Fibroblast of skin of right quadriceps (primary cell): ENCODE measurements at places on chromosomes 7 and 10.

- DNase-seq = no peak
These were observed 188.8 kb downstream of the NEBL start for GRCh38 chr10:20708305-20708704.

DNA sequence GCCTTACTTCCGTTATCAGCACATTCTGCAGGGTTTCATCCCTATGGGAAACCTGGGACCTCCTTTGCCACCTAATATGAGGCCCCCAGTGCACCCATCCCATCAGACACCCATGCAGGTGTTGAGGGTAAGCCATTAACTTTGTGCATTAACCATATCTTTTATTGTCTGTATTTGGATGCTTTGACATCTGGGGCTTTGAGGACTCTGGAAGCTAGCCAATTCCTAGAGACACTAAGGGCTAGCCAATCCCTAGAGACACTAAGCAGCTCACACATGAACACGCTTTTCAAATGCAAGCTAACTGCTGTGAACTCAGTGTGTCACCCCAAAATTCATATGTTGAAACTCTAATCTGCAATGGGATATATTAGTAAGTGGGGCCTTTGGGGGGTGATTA lies 272.5 kb upstream of the COBL start:
- no peak for DNase-seq

DNA sequence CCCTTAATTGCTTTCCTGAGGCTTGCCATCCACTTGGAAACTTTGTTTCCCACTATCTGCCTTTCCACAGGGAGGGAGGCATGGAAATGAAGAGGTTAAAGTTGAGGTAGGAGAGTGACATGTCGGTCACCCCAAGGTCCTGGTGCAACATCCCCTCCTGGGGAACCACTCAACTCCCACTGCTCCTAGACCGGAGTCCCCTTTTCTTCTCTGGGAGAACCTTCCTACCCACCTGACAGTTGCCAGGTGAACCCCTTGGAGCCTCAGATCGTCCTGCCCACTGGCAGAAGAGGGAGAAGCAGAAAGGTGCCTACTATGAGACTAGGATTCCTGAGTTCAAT lies 21.7 kb downstream of the IMPDH1 start:
- no peak for DNase-seq

- no peak for DNase-seq
These were observed 3.1 kb upstream of the EVX1 start for GRCh38 chr7:27239387-27240014.

DNA sequence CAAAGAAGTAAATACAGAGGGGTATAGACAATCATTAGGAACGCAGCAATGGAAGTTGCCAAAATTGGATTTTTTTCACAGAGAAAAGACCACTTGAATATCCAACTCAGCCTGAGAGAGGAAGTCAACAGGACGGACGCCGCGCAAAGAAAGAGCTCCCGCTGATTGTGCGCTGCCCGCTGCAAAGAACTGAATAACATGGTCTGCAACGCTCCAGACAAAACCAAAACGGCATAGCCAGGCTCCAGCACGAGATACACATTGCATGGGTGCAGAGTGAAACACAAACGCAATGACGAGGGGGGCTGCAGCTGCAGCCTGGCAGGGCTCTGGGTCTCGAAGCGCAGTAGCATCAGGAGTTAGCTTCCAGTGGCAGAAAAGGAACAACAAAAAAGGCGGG lies 113.9 kb upstream of the MGMT start:
- DNase-seq = no peak

DNA sequence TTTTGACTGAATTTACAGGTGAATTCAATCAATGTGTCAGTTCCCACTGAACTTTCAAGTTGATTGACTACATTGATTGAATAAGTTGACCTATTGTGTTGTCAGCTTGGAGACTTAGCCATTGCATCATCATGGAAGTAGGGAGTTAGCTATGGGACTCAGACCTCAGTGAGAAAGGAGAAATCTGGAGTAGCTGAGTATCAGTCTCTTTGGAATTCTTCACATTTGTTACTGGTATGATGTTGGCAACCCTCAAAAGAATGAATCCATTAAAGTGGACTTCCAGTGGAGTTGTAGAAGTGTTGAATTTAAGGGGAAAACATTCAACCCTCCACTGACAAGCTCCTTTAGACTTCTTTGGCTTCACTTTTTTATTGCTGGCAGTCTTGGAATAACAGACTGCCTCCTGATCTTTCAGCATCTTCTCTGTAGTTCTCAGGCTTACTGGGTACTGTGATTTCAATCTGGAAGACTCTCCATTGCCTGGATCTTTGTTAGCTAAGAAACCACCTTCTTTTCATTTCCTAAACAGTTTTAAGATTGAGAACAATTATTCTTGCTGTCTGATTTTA lies 160.3 kb upstream of the NRP1 start:
- no peak for DNase-seq

GRCh38 chr7:15916681-15917380 lies 230.3 kb upstream of the MEOX2 start:
- DNase-seq = peak; percentile 27

GRCh38 chr7:17678896-17679295 lies 261.4 kb downstream of the SNX13 start:
- peak; percentile 19 for DNase-seq

GRCh38 chr7:111676811-111677210 lies 114.5 kb upstream of the IMMP2L start:
- no peak for DNase-seq

DNA sequence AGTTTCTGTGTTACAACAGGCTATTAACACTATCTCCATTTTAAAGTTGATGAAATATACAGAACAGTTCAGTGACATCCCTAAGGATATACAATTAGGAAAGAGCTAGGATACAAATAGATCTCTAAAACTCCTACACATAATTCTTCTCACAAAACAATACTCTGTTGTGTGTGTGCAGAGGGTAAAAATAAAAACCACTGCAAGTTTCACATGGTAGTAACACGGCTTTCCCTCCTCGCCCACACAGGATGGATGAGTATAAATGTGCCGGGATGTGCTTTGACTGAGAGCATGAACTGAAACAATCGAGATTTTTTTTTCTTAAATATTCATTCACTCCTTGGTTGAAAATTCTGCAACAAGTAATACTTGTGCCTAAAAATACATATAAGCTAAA lies 131.5 kb upstream of the C1QL3 start:
- no peak for DNase-seq

DNA sequence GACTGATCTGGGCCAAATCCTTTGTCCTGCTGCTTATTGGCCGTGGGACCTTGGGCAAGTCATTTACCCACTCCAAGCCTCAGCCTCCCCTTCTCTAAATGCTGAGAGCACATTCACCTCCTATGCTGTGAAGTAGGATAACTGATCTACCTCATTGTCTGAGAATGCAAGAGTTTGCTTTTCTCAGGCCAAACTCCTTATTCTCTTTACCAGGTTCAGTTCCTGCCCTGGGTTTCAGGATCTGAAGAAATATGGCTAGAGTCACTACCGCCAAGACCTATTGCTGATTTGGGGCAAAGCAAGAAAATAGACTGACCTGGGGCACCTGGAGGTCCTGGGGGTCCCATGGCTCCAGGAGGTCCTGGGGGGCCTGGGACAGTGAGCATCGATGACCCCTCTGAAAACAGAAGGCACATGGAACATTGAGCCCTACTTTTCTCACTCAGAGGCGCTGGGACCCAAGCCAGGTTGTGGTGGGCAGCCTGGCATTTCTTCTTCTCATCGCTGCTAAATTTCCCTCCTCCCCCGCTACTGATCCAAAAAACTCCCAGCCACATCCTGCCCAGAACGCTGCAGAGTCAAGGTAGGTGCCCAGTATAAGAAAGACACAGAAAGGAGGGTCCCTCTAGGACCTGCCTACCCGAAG lies 42.4 kb downstream of the COL17A1 start:
- DNase-seq = no peak

- peak; percentile 17 for DNase-seq
These were observed 1.8 kb upstream of the ACTR3C start for GRCh38 chr7:150325110-150325611.

DNA sequence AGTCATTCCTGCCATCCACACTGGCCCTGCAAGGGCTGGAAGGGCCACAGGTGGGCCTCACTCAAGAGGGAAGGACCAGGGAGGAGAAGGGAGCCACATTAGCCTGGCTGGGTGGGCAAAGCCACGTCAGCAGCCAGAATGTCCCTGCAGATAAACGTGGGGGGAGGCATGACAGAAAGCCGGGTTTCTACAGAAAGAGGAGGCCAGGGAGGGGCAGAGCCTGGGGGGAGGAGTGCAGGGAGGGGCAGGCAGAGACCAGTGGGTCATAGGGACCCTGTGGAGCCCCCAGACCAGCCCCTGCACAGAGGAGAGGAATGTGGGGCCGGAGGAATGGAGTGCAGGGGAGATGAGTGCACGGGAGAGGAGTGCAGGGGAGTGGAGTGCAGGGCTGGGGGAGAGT lies 590.2 kb downstream of the PTPRN2 start:
- no peak for DNase-seq

GRCh38 chr7:124032369-124033094 lies at the start of gene TMEM229A:
Gene TMEM229A, minus strand, starts transcription at chr7:124033067. Its CDS starts 64 bp downstream, at chr7:124033003.
- peak; percentile 0 for DNase-seq

DNA sequence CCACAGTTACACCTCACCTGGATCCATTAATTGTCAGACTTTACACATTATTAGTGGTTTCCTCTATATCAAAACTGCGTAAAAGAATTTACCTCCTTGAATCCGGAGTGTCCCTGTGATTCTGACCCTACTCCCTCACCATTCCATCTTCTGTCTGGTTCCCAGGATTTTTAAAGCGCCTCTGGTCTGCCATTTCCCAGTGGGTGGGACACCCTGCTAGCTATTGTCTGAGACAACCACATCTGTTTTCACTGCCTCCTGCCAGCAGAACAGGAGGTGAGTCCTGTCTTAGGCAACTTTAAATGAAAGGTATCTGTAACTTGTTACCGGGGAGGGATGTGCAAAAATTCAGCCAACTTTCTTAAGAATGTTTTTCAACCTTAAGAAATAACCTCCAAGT lies 2.3 kb downstream of the MACROH2A2 start:
- no peak for DNase-seq

DNA sequence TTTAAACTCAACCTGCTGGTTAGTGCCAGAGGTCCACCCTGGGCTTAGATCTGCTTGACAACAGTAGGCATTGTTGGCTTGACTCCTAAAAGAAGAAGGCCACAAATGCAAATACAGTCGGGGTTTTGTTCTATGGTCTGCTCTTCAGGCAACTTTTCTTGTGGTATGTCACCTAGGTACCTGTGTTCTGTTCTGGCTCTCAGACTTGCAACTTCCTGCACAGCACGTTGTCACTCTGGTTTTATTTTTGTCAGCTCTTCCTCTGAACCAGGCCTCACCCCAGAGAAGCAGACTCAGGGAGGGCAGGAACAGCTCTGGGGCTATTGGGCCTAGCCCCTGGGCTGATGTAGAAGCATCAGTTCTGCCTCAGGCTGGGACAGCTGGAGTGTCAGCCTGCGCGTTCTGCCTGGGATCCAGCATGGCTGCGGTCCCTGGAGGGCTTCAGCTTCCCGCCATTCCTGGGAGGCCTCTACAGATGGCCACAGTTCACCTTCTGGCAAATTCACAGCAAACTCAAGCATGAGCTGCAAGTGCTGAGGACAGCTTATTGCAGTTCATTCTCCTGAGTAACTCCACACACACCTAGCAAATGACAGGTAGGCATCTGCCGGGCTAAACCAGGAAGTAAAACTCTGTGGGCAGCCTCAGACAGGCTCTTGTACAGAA lies 11.0 kb upstream of the PDCD4 start:
- DNase-seq = no peak

DNA sequence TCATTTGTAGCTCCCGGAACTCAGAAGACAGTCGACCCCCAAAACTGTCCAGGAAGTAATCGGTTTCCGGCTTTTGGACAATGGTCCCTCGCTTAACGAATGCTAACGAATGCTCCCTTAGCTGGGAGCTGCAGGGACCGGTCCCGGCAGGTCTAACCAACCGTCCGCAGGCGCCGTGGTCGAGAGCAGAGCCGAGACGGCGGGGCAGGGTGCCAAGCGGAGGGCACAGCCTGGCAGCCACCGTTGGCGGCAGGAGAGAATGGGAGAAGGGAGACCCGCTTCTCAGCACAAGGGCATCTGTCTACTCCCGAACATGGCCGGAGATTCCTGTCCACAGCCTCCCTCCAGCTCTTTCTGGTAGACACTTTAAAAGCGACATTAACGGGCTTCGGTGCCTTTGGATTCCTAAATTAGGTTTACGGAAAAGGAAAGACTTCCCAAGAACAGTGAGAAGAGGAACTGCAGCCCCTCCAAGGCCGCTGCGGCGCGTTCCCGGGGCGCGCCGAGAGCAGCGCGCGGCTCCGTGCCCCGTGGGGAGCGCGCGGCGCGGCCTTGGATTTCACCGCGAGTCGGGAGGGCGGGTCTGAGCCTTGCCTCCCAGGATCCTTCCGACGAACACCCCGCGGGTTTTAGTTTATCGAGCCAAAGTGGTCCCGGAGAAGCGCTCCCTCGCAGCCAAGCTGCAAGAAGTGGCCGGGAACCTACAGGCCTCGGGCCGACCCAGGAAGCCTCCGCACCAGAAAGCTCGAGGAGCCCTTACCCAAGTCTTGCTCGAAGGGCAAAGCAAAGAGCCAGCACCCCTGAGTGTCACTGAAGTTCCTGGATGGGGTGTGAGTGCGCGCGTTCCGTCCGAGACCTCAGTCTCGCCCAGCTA lies 3.6 kb upstream of the TBX20 start:
- DNase-seq = no peak

DNA sequence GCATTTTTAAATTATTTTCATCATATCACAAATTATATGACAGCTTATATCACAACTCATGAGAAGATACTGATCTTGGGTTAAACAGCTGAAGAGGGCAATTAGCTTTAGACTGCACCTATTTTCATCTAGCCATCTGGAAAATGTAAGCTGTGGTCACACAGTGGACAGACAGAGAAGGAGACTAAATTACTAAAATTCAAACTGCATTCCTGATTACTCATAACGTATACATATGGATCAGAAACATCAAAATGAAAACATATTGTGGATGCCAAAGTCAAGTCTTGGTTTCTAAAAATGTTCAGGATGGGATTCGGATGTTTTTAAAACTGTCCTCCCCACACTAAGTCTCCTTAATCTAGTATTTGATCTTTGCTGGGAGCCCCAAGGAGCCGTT lies 6.6 kb downstream of the BBIP1 start:
- DNase-seq = peak; percentile 80

- no peak for DNase-seq
These were observed 83.3 kb downstream of the NHLRC2 start for GRCh38 chr10:113937756-113938155.
